ENCODE measurements at places on chromosomes 2 and 18. TPM values are rescaled to one million over a fixed set of nuclear protein-coding genes. Genes with fewer than 3 reads are reported as not detected.

DNA sequence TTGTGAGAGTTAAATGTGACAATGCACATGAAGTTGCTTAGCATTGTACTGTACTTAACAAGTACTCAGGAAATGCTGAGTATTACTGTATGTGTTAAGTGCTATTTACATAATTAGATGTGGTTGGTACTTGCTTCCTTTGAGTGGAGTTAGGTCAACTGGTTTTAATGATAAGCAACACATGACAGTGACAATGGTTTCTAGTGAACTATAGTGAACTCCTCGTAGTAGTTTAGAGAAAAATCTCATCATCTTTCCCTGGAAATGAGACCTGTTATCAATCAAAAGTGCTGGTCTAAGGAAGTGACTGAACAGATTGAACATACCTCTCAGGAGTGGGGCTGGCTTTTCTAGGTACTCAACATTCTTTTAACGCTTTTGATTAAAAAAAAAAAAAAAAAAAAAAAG lies 29.2 kb upstream of the ZDBF2 start:
- no peak for DNase-seq

- peak; percentile 72 for DNase-seq
Measured at GRCh38 chr2:189350540-189351209, 90.6 kb upstream of the WDR75 start.

DNA sequence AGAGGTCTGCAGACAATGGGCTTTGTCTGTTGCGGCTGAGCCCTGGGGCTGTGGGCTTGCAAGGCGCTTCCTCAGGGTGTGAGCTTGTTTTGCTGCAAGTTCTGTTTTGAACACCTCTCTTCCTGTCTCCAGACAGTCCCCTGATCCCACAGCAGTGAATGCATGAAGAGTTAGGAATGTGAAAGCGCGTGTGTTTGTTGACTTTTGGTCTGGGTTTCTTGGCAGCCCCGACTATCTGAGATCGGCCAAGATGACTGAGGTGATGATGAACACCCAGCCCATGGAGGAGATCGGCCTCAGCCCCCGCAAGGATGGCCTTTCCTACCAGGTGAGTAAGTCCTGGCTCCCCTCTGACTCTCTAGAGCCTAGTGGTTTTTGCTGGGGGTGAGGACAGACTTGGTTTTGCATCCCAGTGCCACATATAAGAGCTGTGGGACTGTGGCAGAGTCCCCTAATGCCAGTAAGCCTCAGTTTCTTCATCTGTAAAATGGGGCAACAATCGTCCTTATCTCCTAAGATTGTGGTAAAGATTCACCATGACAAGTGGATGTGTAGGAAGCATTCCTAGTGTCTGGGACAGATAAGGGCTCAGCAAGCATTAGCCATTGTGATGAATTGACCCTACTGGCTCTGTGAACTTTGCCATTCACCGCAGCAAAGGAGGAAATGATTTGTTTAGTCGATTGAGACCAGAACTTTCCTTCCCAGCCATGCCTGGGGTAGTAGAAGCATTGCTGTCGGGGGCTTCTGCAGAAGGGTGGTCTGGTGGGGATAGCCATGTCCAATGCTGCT lies 3.0 kb downstream of the LBH start:
- peak; percentile 71 for DNase-seq

GRCh38 chr2:11672407-11672806 lies 2.4 kb upstream of the NTSR2 start:
- DNase-seq: no peak

- no peak for DNase-seq
Measured at GRCh38 chr2:165373278-165374010, 96.1 kb upstream of the CSRNP3 start.

DNA sequence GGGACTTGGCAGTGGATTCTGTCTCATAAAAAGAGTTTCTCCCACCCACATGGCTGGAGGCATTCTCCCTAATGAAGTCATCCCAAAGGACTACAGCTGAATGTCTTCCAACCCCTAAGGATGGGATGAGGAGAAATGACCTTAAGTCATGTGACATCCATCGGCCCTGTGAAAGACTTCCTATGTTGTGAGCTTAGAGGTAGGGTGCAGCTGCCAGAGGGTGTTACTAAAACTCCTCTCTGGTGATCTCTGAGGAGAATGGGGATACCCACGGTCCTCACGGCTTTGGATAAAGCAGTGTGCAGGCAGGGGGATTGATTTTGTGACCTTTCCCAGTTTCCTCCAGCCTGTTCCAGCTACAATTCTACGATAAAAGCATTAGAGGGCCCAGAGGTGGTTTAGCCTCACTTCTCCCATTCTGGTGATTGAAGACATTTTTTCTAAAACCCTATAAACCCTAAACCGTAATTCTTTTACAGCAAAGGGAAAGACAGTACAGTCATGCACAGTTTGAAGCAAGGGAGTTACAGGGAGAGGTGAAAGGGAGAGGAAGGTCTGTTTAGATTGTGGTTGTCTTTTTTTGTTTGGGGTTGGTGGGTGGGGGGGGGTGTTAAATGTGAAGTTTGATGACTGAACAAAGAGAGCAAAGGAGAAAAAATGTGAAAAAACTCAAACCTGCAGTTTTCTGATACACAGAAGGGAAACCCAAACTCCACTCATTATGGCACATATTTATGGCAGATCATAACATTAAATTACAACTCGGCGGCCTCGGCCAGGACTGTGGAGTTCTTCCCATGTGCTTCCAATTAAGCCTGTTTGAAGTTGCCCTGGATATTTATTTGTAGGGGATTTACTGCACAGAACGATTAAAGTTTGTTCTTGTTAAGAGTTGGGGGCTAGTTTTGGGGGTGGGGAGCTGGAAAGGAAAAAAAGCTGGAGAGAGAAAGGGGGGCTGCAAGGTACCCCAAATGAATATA lies 26.6 kb upstream of the SLC14A2 start:
- DNase-seq: no peak

DNA sequence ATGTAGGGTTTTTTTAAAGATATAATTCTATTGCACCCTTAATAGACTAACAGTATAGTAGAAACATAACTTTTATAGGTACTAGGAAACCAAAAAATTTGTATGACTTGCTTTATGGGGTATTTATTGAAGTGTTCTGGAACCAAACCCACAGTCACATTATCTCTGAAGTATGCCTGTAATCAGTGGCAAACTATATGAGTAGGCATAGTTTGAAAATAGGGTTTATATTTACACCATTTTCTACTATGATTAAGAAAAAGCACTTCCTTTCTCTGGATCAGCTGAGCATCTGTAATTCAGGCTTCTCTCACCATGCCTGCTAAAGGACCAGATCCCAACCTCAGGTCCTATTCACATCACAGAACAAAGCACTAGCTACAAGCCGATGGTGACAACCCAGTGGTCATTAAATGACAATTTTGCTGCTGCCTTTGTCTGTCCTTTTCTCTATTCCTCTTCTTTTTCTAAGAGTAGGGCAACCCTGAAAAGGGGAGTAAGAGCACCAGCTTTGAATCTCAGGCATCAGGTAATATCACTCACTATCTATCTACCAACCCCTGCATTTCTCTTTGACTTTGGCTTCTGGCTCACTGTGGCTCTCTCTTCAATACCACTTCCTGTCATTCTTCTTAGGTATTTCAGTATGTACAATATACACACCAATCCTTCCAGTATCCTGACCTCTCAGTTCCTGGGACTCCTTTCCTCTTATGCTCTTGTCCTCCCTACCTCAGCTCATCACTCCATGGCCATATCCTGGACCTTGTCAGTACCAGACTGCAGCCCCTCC lies 14.4 kb downstream of the NEMP2 start:
- DNase-seq: no peak

DNA sequence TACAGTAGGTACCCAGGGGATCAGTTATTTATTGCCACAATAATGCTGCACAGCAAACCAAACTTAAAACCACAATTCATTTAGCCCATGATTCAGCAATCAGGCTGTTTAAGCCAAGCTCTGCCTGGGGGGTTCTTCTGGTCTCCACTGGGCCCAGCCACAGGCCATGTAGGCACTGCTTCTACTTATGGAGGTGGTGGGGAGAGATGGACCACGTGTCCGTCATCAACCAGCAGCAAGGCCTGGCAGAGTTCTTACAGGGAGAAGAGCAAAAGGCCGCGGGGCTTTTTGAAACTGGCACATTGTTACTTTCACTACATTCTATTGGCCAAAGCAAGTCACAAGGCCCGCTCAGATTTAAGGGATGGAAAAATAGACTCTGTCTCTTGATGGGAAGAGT lies 76.3 kb upstream of the DAPL1 start:
- DNase-seq: peak; percentile 47

GRCh38 chr2:224142397-224143312 lies 103.6 kb upstream of the SERPINE2 start:
- DNase-seq: no peak

GRCh38 chr2:200578778-200579177 lies 7.0 kb upstream of the AOX1 start:
- DNase-seq: no peak

GRCh38 chr18:29457316-29457889 lies 1280.5 kb upstream of the CDH2 start:
- no peak for DNase-seq

DNA sequence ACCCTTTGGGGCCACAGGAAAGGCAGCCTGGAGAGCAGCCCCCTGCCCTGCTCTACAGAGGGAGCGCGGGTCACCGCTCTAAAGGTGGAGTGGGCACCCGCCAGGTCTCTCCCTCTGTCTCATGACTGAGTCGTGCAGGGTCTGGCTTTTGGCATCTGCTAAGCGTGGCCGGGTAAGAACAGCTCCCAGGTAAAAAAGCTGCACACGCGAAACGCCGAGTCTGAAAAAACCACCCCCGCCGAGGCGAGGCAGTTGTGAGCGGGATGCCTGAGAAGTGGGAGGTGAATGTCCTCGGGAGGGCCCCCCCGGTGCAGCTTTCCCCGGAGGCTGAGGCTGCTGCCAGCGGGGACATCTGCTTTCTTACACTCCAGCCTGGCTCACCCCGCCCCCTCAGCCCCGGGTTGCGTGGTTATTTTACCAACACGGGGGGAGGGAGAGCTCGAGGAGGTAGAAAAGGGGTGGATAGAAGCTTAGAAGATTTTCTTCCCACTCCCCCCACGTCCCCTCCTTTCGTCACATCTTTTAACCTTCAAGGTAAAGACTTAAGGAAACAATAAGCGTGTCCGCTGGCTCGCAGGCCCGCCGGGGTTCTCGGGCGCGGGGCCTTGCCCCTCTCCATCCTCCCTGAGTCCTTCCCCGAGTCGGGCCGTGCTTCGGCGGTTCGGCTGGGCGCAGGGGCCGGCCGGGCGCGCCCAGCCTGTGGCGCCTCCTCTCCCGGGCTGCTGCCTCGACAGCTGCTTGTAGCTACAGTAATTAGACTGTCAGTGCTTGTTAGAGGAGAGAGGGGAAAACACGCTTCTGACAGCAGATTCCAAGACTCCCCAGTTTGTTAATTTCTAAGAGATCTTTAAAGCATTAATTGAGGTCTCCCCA lies 70.6 kb upstream of the PSMD14 start:
- no peak for DNase-seq

- no peak for DNase-seq
Measured at GRCh38 chr2:173881886-173882285, 83.3 kb downstream of the SP3 start.

- DNase-seq: no peak
Measured at GRCh38 chr18:50704357-50704940, 115.4 kb downstream of the MRO start.

GRCh38 chr2:134365356-134365755 lies 111.5 kb downstream of the MGAT5 start:
- DNase-seq: no peak

GRCh38 chr18:21270453-21270852 lies 28.4 kb downstream of the GREB1L start:
- no peak for DNase-seq

The FOXI3 gene
- total RNA-seq: not detected

The ZNF892 gene
- 2.2 TPM for total RNA-seq

The MALL gene
- total RNA-seq: 27.4 TPM

The SLC20A1 gene
- 16.8 TPM for total RNA-seq

The KCNG2 gene
- not detected for total RNA-seq

The CHST10 gene
- total RNA-seq: 12.5 TPM
